ENCODE measurements at places on chromosomes 3 and 15. TPM values are rescaled to one million over a fixed set of nuclear protein-coding genes. Genes with fewer than 3 reads are reported as not detected.

The ZNF621 gene
- total RNA-seq = 8.1 TPM

DNA sequence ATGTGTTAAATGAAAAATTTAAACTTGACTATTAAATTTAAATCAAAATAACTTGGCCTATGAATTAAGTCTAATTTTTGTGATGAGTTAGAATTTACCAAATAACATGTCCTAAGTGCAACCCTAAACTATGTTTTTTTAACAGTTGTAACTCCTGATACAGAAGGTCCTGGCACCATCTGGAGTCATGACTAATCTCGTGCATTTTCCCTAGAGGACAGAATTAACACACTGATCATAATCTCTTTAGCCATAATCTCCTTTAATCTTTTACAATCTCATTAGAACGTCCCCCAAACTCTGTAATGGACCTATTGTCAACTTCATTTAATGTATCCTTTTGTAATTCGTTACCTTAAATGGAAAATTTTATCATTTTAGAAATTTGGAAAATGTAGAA, 100.6 kb downstream of the SUCNR1 start:
- DNase-seq = no peak

DNA sequence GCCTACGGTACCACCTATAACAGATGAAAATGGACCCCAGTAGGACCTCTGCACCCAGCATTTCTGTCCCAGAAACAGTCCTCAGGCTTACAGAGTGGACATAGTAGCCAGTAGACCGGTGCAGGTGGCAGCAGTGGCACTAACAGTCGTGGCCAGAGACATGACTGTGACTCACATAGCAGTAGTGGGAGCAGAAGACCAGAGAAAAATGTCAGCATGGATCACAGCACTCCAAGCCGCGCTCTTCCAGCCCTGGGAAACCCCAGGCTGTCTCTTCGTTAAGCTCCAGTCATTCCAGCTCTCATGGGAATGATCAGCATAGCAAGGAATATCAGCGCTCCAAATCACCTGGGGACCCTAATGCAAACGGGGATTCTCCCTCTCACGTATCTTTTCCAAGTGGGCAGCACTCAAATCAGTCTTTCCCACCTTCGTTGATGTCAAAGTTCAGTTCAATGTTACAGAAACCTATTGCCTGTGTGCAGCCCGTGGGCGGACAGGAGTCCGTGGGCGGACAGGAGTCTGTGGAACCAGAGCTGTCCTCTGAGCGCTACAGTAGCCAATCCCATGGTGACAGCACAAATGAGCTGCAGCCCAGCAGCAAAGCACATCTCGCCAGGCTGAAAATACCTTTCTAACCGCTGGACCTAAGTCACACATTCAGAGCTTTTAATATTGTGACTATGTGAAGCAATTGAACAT, 10.5 kb downstream of the BFSP2 start:
- DNase-seq = no peak

DNA sequence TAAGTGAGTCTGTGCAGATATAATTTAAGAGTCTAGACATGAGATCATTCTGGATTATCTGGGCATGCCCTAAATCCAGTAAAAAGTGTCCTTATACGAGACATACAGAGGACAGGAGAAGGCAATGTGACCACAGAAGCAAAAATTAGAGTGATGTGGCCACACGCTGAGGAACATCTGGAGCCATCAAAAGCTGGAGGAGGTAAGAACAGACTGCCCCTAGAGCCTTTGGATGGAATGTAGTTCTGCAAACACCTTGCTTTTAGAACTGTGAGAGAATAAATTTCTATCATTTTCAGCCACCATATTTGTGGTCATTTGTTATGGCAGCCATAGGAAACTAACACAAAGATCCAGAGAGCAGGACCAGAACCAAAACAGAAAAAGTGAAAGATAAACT, 41.0 kb downstream of the CD200 start:
- DNase-seq = no peak

The SOX14 gene
- not detected for total RNA-seq

The ZNF280D gene
- 15.8 TPM for total RNA-seq

- no peak for DNase-seq
Measured at GRCh38 chr3:143613226-143613625, 235.0 kb downstream of the SLC9A9 start.

The KPNA1 gene
- 47.1 TPM for total RNA-seq

DNA sequence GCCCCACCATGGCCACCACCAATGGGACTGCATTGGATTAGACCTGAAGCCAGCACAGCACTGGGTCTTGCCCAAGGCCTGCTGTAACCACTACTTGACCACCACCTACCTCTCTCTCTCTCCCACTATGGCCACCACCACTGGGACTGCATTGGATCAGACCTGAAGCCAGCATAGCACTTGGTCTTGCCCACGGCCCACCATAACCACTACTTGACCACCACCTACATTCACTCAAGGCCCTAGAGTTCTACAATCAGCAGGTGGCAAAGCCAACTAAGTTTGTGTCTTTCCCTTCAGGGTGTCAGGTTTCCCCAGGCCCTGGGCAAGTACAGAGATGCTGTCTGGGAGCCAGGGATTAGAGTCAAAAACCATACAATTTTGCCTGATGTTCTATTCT, 57.6 kb downstream of the ESYT3 start:
- DNase-seq = no peak

- DNase-seq = no peak
Measured at GRCh38 chr15:75431270-75431669, 20.2 kb downstream of the SIN3A start.

DNA sequence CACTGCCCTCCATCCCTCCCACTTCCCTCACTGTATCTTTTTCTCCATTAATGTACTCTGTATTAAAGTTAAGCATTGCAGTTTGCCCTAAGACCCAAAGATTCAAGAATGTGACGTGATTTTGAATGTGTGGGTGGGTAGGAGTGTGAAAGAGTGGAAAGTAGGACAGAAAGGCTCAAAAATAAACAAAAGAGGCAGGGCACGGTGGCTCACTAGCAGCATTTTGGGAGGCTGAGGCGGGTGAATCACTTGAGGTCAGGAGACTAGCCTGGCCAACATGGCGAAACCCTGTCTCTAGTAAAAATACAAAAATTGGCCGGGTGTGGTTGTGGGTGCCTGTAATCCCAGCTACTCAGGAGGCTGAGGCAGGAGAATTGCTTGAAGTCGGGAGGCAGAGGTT, 18.4 kb downstream of the TFRC start:
- DNase-seq = no peak

DNA sequence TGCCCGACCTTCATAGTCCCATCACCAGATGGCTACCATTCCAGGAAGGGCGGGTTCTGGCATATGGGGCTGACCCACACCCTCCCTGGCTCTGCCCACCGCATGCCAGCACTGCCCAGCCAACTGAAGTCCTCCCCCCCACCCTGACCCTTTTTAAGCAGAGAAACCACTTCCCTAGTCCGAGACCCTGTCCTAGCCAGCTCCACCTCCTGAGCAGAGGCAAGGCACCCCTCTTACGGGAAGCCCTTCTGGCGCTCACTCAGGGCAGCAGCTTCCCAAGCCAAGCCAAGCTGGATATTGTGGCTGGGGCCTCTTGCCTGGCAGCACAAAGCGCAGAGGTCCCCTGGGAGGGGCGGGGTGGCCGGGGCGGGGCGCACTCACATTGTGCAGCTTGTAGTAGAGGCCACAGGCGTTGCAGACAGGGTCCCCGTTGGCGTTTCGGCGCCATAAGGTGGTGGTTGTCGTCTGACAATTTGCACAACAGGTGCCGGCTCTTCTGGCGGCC, 11.5 kb downstream of the GATA2 start:
- no peak for DNase-seq

DNA sequence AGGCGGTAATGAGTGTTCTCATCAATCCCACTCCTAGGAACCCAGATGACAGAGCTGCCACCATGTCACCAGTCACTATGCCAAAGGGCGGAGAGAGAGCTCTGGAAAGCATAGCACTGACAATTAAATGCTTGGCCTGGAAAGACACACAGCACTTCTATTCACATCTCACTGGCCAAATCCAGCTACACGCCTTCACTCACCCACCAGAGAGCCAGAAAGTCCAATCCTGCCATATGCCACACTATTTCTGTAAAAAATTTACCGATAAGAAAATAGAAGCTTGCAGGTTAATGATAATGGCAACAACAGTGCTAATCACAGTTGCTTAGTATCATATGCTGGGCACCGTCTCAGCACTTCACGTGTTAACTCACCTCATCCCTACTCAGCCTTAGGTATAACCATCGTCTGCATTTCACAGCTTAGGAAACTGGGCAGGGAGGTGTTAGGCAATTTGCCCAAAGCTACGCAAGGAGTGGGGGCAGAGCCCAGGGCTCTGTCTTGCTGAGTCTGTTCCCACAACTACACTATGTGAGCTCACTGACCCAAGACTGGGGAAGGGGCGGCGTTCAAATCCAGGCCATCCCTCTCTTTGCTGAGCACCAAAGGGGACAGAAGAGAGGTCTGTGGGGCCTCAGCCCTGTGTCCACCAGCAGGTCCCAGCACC, 16.5 kb downstream of the KLHL25 start:
- DNase-seq = no peak

The CIAO2A gene
- total RNA-seq = 70.2 TPM

The NR2E3 gene
- total RNA-seq = 0.33 TPM

GRCh38 chr3:87568331-87568730, 291.9 kb upstream of the POU1F1 start:
- no peak for DNase-seq

- no peak for DNase-seq
Measured at GRCh38 chr15:23484870-23485269, 37.8 kb upstream of the GOLGA6L2 start.
